NT2/D1 (cell line): ENCODE measurements at places on chromosomes 12 and 14.

GRCh38 chr14:59004012-59004411 lies 184.5 kb upstream of the DAAM1 start:
- no peak for DNase-seq

DNA sequence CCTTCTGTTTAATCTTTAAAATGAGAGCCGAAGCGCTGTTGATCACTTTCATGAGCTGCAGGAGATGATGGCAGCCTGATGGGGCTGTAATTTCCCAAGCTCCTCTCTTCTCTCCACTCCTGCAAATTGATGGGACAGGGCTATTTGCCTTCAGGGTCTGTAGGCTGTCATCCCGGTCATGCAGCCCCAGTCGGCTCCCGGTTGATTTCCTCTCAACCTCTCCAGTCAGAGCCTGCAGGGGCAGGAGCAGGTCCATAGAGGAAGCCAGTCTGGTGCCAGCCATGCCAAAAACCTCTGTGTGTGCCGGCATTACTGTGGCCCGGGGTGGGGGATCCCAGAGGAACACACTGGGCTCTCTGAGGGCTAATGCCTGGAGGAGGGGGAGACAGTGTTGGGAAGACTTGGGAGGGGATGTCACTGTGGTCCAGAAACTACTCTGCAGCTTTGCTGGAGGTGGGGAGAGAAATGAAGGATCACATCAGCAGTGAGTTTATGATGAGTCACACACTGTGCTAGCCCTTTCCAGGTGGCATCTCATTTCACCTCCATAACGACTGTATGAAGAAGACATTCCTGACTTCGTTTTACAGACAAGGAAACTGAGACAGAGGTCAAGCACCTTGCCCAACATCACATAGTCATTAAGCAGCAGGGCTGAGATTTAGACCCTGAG lies 46.5 kb upstream of the PRIMA1 start:
- no peak for DNase-seq

- no peak for DNase-seq
Measured at GRCh38 chr12:71950404-71950803, 11.8 kb downstream of the TPH2 start.

GRCh38 chr14:101475456-101476257 lies 85.6 kb upstream of the DIO3 start:
- no peak for DNase-seq

DNA sequence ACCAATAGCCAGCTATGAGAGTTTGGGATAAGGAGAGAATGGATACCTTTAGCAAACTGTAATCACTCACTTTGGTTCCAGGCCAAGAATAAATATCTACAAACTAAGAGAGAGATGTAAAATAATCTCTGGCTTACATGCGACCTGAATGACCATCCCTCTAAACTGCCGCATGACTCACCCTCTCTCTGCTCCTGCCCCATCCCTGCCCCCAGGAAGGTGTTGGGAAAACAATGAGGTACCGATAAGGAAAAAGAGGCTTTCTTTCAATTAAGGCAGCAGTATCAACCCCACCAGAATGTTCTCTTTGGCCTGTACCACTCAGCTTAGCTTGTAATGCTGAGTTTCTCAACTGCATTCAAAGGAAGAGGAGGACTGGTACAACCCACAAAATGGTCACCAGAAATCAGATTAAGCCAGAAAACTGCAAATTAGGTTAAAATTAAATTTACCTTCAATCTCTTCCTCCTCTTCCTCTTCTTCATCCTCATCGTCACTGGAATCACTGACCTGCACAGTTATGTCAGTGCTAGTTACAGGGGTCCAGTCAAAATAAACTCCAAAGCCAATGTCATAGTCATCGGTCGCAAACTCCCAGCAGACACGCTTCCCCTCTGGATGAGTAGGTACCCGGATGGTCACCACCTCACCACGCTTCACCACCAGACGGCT lies 22.0 kb downstream of the GSTZ1 start:
- DNase-seq: no peak

- no peak for DNase-seq
Measured at GRCh38 chr12:93526786-93527428, 45.6 kb upstream of the SOCS2 start.

- no peak for DNase-seq
Measured at GRCh38 chr12:75476071-75476470, 4.5 kb upstream of the GLIPR1 start.

GRCh38 chr14:22512106-22512814 lies 76.8 kb downstream of the DAD1 start:
- no peak for DNase-seq

GRCh38 chr12:132772606-132773005 lies 11.0 kb upstream of the ANKLE2 start:
- DNase-seq: no peak

DNA sequence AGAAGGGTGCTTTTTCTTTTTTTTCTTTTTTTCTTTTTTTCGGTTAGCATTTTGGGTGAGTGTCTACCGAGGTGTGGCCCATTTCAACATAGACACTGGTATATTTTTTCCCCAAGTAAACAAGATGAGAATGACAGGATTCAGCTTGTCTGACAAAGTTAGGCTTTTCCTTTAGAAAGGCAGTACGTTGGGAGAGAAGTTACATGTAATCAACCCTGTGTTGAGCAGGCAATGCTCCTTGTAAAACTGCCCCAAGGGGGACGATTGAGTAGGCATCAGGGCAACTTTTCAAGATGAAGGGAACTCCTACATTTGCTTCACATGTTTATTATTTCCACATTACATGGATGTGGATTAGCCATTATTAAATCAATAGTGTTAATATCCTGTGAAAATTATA lies 1.7 kb downstream of the EMP1 start:
- no peak for DNase-seq

DNA sequence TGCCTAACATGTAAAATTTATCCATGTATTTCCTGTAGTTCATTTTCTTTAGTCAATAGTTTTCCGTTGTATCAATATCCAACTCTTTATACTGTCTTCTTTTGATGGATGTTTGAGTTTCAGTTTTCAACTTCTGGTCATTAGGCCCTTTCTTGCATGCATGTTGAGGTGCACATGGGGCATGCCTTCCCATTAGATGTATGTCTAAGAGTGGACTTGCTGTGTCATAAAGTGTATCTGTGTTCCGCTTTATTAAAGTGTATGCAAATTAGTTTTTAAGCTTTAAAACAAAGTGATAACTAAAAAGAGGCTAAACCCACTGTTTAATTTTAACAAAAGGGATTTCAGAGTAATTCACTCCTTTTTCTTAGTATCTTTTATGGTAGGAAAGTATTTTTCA lies 441.1 kb downstream of the PCNX1 start:
- no peak for DNase-seq

GRCh38 chr14:86708846-86709339 lies 1178.9 kb downstream of the FLRT2 start:
- DNase-seq: no peak

- no peak for DNase-seq
Measured at GRCh38 chr12:25084816-25085215, 110.1 kb downstream of the DNAI7 start.

- DNase-seq: no peak
Measured at GRCh38 chr12:114852976-114853529, 169.1 kb upstream of the TBX3 start.

DNA sequence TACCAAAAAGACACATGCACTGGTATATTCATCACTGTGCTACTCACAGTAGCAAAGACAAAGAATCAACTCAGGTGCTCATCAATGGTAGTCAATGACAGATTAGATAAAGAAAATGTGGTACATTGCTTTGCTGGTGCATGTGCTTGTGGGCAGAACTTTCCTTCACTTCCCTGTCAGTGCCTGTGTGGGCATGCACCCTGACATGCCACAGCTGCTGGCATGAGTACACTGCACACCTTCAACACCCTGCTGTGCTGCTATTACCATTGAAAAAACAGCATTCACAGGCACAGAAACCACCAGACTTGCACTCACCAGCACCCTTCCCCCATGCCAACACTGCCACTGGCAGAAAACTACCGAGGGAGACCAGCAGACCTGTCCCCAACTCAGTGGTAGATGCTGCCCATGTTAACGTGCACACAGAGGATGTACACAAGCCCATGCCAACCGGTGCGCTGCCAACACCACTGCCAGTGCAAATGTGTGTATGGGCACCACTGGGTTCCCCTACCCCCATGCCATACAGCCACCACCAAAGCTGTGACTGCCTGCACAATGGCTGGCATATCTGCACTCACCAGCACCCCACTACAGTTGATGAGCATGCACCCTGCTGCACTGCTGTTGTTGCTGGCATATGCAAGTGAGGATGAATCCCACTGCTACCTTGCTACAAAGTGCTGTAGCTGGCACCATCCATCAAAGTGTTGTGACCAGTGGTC lies 57.4 kb downstream of the APOBEC1 start:
- DNase-seq: no peak

GRCh38 chr14:76576047-76576741 lies 185.1 kb upstream of the VASH1 start:
- DNase-seq: no peak

DNA sequence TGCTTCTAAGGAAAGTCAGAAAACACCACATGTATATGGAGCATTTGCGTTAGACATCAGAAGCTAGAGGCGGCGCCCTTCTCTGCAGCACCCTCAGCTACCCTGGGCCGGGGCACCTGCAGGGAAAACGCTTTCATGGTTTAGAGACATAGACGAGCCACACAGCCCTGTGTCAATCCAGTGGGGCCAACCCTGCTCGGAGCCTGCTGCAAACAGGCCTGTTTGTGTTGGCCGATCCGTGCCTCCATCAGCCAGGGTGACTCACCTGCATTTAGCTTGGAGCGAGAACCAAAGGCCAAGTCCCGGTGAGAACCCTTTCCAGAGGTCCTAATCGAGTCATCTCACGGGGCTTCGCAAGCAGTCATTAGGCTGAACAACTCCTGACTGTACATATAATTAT lies 19.5 kb upstream of the FZD10 start:
- no peak for DNase-seq

DNA sequence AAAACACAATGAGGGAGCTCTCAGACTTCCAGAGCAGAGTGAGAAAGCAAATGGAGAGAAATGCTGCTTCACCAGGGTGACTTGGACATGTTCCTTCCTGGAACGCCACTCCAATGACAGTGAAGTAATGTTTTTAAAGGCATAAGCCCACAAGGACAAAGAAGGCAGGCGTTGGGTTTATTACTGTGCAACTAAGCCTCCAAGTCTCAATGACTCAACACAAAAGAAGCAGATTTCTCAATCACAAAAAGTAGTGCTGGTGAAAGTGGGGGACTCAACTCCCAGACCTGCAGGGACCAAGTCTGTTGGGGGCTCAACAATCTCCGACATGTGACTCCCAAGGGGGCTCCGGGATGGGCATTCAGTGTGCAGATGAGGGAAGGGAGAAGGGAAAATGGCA lies 505.2 kb downstream of the BCL11B start:
- no peak for DNase-seq

DNA sequence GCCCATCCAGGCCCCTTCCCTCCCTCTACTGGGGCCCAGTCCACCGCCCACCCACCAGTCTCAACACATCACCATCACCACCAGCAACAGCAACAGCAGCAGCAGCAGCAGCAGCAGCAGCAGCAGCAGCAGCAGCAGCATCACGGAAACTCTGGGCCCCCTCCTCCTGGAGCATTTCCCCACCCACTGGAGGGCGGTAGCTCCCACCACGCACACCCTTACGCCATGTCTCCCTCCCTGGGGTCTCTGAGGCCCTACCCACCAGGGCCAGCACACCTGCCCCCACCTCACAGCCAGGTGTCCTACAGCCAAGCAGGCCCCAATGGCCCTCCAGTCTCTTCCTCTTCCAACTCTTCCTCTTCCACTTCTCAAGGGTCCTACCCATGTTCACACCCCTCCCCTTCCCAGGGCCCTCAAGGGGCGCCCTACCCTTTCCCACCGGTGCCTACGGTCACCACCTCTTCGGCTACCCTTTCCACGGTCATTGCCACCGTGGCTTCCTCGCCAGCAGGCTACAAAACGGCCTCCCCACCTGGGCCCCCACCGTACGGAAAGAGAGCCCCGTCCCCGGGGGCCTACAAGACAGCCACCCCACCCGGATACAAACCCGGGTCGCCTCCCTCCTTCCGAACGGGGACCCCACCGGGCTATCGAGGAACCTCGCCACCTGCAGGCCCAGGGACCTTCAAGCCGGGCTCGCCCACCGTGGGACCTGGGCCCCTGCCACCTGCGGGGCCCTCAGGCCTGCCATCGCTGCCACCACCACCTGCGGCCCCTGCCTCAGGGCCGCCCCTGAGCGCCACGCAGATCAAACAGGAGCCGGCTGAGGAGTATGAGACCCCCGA lies 6.8 kb upstream of the RNU7-1 start:
- DNase-seq: no peak

- DNase-seq: no peak
Measured at GRCh38 chr12:75545636-75546035, 34.2 kb upstream of the KRR1 start.

DNA sequence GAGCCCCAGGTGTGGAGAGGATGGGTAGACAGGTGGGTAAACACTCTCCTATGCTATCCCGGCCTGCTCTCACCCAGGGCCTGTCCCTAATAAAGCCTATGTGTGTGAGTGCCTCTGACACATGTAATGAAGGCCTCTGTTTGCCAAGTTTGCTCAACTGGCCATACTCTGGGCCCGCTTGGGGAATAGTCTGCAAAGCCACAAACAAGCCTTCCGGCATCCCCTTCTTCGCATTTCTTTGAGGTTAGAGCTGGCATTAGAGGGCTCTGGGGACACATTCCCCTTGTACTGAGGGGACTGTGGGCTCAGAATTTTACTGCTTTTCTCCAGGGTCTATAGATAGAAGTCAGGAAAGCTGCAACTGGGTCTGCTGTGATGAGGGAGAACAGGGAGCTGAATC lies 240.5 kb downstream of the C12orf75 start:
- DNase-seq: no peak

DNA sequence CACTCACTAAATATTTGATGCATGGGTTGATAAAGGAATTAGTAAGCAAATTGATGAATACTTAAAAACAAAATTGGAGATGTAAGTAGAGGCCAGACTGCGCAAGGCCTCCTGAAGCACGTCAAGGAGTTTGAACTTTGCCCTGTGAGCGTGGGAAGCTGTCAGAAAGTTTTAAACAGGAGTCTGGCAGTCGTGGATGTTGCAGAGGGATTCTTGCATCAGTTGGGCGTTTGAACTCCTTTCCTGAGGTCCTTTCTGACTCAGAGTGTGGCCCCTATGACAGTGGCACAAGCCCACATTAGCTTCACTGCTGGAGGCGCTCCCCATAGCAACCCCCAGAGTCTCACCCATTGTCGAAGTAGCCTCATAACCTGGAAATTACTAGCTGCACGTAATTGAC lies 17.9 kb upstream of the IL22 start:
- DNase-seq: no peak

- DNase-seq: peak; percentile 46
Measured at GRCh38 chr14:35534873-35535482, 1.0 kb downstream of the INSM2 start.

- no peak for DNase-seq
Measured at GRCh38 chr14:62436261-62436660, 609.0 kb downstream of the KCNH5 start.
